NK-92 treated with Interleukin-12 subunit alpha and Interleukin-12 subunit beta, amount 100 ng/mL, for 24 hours (cell line): ENCODE measurements at places on chromosomes 1 and 21.

DNA sequence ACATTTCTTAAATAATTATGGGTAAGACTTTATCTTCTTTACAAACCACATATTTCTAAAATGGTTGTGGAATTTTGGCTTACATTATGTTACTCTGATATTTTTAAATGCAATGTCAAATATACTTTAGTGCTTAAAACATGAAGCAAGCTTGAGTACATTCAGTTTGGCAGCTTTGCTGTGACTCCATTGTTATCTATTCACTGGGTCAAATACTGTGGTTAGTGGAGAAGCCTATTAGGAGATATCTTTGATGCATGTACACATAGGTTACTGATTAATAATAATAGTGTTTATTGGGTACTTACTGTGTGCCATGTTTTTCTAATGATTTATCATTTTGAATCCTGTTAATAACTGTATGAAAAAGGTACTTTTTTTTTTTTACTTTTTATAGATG lies 520.4 kb upstream of the B3GALT2 start:
- DNase-seq, result no peak

DNA sequence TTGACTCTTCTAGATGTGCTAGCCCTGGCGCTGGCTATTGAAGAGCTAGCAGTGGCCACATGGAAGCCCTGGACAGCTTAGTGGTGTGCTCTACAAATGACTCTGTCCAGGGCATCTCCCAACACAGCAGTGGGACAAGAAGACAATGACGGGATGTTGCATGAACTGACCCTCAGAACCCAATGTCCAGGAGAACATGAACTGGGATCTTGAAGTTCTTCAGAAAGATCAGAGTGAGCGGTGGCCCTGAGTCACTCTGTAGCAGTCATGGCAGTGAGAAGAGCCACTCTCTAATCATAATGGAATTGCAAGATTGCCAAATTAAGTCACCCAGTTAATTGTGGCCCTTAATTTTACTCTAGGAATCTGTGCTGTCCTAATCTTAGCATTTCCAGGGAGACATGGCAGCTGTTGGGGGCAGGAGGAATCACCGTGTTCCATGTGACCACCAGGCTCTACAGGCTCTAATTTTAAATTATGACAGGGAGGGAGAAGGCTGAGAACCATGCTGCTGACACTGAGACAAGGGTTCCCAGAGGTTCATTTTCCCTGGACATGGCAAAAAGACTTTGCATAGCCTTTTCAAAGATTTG lies 10.2 kb upstream of the OBSCN start:
- no peak for DNase-seq

DNA sequence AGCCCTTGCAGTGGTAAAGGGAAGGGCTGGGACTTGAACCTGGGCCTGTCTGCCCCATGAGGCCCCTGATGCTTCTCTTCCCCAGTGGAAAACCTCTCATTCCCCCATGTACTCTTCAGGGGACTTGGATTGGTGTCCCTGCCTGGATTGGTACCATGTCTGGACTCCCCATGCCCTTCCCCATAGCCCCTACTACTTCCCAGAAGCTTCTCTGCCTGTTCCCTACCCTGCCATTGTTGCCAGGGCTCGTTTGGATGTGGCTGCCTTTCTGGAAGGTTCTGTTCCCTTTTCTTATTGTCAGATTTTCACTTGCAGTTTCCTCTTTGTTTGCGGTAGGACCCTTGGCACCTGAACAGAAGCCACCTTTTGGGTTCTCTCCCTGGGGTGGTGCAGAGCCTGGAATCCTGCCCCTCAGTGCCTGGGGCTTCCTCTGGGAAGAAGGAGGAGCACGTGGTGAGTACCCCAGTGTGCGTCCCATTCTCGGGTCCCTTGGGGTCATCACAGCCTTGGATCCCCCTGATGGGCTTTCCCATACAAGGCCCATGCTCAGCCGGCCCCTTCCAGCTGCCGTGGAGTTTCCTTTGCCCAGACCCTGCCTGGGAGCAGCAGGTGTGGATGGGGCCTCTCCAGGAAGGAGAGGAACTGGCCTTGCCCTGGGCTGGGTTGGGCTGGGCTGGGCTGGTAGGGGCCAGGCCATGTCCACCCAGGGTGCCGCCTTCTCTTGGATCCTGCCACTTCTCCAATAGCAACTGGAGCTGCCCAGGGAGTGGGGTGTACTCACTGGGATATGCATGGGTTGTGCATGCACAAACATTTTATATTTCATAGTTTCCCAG lies 281.1 kb downstream of the PTPRU start:
- DNase-seq, result no peak

DNA sequence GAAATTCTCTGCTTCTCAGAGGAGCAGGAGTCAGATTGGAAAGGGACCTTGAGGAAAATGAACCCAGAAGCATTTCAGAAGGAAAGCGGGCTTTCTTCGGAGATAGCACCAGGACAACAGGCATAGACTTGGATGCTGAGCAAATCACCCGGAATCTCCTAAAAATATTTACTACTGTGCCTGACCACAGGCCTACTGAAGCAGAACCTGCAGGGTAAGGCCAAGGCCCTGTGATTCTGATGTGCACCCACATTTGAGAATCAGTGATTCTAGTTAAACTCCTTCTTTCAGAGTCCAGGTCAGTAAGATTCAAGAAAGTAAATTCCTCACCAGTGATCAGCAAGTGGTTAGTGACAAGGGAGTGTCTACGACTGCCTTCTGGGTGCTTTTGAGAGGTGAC lies 307.3 kb upstream of the DUSP10 start:
- no peak for DNase-seq

- no peak for DNase-seq
Measured at GRCh38 chr1:202505356-202505755, 156.9 kb downstream of the PPP1R12B start.

DNA sequence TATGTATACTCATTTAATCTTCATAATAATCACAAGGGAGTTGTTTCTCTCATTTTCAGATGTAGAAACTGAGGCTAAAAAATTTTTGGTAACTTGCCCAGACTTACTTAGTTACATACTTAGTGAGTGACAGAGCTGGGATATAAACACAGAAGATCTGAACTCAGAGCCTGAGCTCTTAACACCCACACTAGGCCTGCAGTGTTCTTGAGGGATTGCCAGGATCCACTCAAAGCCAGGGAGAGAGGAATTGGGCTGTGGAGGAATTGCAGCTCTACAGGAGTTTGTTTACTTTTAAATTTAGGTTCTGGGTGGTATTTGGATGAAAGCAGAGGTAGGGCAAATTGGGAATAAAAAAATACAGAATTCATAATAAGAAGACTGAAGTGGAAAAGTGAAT lies 515.1 kb upstream of the PLXNA2 start:
- DNase-seq, result no peak

DNA sequence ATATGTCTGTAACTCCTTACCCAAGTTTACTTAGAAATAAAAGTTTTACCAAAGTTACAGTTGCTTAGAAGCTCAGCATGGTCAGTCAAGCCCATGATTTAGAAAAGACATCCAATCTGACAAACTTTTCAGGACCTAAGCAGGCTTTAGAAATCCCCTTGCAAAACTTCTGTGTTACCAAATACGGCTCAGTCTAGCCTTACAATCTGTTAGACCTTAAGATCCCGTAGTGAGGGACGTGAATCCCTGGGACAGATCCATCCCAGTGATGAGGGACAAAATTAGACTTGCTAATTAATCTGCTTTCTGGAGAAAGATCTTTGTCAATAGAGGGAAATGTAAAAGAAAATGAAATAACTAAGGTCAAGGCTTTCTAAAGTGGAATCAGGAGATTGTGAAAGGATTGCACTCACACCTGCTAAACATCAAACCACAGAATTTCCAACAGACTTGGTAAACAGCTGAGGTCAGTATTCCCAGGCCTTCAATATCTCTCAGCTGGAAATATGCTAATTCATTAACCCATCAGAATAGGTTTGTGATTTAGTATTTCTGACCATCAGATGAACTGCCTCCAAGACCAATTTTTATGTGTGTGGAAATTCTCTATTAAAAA lies 375.3 kb downstream of the DUSP10 start:
- DNase-seq, result no peak

DNA sequence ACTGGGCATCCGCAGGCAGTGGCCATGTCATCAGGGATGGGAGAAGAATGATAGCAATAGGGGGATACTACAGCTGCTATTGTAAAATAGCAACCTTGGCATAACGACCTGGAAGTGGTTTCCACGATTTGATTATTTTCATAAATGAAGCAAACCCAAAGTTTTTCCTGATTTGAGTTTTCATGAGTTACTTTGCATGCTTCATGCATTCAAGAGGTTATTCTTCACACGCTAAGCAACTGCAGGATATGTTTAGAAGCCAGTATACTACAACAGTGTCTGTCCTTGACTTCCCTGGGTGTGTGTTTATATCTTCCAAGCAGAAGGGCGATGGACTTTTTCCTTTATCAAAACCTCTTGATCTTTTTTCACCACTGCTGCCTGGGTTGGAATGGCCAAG lies 281.1 kb upstream of the DUSP10 start:
- no peak for DNase-seq
